Placental epithelial cell (primary cell): ENCODE measurements at places on chromosomes 2 and 18. TPM values are rescaled to one million over a fixed set of nuclear protein-coding genes. Genes with fewer than 3 reads are reported as not detected.

ZNF521 gene
- total RNA-seq, result 3.0 and 7.9 TPM in 2 replicates

ANKRD30BL gene
- total RNA-seq, result not detected in 2 replicates

ASTL gene
- total RNA-seq, result not detected in 2 replicates

PID1 gene
- 8.2 and 9.1 TPM in 2 replicates for total RNA-seq

LIMS4 gene
- total RNA-seq, result 4.0 TPM in 1 of 2 replicates, not detected in the other

FAM110C gene
- 2.4 and 3.5 TPM in 2 replicates for total RNA-seq

VSNL1 gene
- total RNA-seq, result 0.39 TPM in 1 of 2 replicates, not detected in the other

RIT2 gene
- total RNA-seq, result not detected in 2 replicates

RAPH1 gene
- 6.3 and 12.1 TPM in 2 replicates for total RNA-seq

LHCGR gene
- total RNA-seq, result not detected in 2 replicates

NTSR2 gene
- total RNA-seq, result not detected in 2 replicates
